ENCODE measurements at places on chromosomes 4 and X.
A peak's percentile ranks its signal among the peaks of the same experiment; 100 is the strongest.

GRCh38 chrX:127708155-127708554 is 344.0 kb downstream of the ACTRT1 start:
- no peak for DNase-seq

GRCh38 chr4:183255487-183255886 is 64.6 kb downstream of the CLDN22 start:
- DNase-seq = no peak

DNA sequence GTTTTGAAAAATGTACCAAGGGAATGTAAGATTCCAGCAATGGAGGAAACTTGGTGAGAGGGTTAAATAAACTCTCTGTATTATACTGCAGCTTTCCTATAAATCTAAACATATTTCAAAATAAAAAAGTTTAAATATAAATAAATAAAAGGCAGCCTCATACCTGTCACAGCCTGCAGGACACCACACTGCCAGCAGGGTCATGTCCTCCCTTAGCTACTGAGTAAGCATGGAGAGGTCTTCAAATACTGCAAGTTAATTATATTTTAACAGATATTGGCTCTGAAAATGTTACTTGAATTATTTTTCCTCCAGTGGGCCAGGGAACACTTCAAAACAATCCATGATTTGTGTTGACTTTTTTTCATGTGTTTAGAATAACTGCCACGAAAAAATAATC is 852.8 kb upstream of the PCDH7 start:
- no peak for DNase-seq

GRCh38 chr4:183241322-183241640 is 78.8 kb downstream of the CLDN22 start:
- peak; percentile 24 for DNase-seq
